ENCODE measurements at places on chromosomes 7 and 10.

GRCh38 chr7:51024867-51025266 is 242.2 kb upstream of the GRB10 start:
- DNase-seq: no peak

DNA sequence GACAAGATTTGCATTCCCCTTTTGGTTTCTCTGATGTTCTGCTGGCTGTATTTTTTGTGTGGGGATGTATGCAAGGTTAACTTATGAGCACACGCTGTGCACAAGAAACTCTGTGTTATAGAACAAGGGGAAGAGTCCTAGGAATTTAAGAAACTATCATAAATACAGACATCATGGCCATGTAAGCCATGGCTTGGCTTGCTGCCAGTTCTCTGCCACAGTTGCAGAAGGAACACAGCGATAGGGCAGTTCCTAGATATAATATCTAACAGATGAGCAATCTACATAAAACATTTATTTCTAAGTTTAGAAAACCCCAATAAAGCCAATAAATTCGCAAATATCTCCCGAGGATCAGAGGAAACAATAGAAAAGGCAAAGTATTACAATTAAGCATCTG is 153.3 kb downstream of the LRRTM3 start:
- no peak for DNase-seq

- DNase-seq: peak; percentile 1
Observed at GRCh38 chr7:85021101-85021704, 165.7 kb downstream of the SEMA3D start.

- DNase-seq: no peak
Observed at GRCh38 chr7:5683280-5683670, 98.2 kb downstream of the RNF216 start.

- no peak for DNase-seq
Observed at GRCh38 chr10:113310347-113310746, 242.5 kb upstream of the HABP2 start.

GRCh38 chr10:88246675-88247074 is 336.4 kb downstream of the RNLS start:
- DNase-seq: no peak

DNA sequence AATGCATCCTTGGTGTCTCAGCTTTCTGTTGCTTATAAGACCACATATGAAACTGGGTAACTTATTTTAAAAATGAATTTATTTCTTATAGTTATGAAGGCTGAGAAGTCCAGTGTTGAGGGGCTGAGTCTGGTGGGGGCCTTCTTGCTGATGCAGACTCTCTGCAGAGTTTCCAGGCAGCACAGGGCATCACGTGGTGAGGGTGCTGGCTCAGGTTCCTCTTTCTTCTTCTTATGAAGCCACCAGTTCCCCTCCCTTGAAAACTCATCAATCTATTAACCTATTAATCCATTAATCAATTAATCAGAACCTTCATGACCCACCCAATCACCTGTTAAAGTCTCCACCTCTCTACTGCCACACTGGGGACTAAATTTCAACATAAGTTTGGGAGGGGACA is 595.6 kb upstream of the NRP1 start:
- DNase-seq: no peak

- no peak for DNase-seq
Observed at GRCh38 chr10:381805-382204, 246.6 kb downstream of the ZMYND11 start.

DNA sequence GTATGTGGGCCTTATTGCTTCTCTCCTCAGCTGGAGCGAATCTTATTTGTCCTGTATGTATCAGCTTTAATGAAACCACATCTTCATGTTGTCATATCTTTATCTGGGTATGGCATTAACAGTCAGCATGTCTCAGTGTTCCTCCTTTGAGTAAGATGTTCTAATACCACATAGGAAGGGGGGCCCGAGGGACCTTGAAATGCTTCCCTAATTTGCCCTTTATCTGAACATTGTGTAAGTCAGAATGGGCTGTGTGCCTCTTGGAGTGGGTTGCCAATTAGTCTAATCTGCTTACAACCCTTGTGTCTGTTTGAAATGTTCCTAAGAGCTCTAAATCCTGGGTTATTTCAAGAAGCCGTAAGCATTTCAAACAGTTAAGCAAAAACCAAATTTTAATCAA is 623.8 kb downstream of the SUGCT start:
- DNase-seq: no peak

- DNase-seq: no peak
Observed at GRCh38 chr10:83037653-83038052, 1101.7 kb upstream of the GHITM start.

DNA sequence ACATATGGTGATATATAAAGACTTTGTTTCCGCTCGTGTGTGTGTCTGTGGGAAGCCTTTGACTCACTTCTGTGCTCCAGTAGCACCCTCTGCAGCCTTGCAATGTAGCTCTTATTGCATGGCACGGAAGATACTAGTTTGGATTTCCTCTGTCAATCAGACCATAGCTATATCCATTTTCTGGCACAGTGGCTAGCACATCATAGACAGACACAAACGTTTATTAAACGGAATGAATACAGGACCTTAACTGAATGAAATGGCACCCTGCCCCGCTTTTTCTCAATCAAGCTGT is 124.0 kb upstream of the PTPN20 start:
- peak; percentile 39 for DNase-seq

DNA sequence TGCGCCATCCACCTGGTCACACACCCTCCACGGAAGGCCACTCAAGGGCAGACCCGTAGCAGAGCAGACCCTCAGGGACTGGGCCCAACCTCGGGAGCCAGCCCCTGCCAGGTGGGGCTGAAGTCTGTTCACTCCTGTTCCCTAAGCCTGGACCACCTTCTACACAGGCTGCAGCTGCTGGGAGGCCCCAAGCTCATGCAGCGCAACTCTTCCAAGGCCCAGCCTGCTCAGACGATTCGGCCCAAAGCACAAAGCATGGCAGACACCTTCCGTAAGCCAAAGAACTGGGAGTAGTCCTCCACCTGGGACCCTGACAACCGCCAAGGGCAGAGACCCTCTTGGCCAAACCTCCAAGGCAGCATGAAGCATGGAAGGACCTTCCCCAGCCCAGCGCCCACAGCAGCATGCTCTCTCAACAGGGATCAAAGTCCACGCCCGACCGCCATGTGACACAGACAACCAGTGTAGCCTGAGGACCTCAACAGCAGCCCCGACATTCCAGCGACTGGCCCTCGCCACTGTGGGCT is 11.5 kb downstream of the SHH start:
- no peak for DNase-seq

- no peak for DNase-seq
Observed at GRCh38 chr7:38757931-38758330, 126.8 kb upstream of the AMPH start.

DNA sequence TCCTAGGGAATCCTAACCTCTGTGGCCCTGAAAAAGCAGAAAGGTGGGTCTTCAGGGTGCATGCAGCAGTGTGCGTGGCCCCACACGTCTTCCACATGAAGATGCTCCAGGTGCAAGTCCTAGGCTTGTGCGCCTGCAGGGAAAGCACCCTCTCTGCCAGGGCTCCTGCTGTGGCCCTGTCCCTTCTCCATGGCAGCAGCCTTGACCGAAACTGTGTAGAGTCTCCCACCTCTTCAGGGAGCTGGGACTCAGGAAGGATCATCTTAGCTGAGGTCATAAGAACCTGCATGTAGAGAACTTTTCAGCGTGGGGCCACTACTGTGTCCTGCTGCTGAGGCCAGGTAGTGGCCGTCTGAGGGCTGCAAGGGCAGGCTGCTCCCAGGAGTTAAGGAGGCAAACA is 6.3 kb upstream of the CSGALNACT2 start:
- no peak for DNase-seq

GRCh38 chr10:132945894-132946255 is 3.5 kb upstream of the CFAP46 start:
- DNase-seq: no peak

- no peak for DNase-seq
Observed at GRCh38 chr7:14888962-14889361, 13.6 kb downstream of the DGKB start.

- no peak for DNase-seq
Observed at GRCh38 chr7:149604521-149604920, 106.9 kb upstream of the ZNF746 start.

- DNase-seq: no peak
Observed at GRCh38 chr10:16481052-16481728, 40.5 kb downstream of the C1QL3 start.

DNA sequence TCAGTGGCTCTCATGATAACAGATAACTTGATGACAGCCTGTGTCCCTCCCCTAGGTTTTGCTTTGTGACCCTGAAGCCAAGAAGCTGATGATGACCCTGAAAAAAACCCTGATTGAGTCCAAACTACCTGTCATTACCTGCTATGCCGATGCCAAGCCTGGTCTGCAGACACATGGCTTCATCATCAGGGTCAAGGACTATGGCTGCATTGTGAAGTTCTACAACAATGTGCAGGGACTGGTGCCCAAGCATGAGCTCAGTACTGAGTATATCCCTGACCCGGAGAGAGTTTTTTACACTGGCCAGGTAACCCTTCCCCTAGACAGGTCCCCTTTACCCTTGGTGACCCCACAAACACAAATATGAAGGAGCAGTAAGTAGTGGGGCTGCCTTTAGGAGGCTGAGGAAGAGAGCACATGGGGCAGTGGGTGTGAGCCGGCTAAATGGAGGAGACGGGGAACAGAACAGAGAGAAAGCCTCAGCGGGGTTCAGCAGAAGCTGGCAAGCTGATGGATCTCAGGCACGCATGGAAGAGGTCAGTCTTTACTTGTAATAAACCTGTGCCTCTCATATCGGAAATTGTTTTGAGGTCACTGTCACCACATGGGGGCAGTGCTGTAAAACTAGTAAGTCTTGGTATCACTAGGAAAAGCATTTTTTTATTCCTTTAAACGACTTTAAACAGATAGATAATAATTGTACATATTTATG is 20.2 kb downstream of the PDCD11 start:
- peak; percentile 31 for DNase-seq

DNA sequence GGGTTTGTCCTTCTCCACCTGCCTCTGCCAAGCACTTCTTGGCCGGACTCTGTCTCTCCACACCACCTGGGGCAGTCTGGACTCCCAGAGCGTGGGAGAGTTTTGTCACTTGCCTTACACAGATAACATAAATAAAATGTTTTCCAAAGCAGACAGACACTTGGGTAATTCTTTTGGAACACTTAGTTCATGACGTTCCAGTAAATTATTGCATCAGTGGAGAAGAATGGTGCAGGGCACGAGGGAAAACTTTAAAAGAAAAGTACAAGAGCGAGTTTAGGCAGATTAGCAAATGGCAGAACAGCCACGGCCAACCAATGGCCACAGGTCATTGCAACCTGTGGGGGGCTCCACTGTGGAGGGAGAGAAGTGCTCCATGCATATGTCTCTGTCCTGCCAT is 170.6 kb upstream of the GRB10 start:
- DNase-seq: no peak

GRCh38 chr10:125123476-125124114 is 36.8 kb downstream of the CTBP2 start:
- peak; percentile 34 for DNase-seq

GRCh38 chr10:97573021-97573420 is 442 bp downstream of the ANKRD2 start:
- no peak for DNase-seq

GRCh38 chr10:33187427-33187999 is 147.0 kb downstream of the NRP1 start:
- DNase-seq: no peak

DNA sequence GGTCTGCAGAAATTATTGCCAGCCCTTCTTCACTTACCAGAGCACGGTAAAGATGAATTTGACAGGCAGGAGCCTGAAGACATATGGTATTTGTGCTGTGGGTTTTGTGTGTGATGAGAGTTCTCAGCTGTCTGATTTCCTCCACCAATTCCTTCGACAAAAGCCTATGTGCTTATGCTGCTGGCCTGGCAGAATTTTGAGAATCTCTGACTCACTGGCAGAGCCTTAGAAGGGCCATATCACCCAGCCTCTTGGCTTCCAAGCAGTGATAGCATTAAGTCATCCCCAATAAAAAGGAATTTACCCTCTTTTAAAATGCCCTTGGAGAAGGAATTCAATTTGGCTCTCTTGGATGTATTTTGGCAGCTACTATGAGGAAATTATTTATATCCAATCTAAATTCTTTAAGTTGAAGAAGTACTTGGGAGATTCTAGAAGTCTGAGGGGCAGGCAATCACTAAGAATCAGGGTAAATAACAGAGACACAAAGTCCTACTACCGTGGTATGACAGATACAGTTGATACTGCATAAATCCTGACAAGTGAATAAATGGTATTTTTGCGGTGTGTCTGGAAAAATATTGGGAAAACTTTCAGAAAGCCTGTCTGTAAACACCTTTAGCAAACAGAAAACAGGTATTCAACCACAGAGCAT is 68.6 kb upstream of the EFCAB10 start:
- no peak for DNase-seq

- no peak for DNase-seq
Observed at GRCh38 chr7:108280136-108280535, 150.0 kb upstream of the LAMB4 start.

- DNase-seq: no peak
Observed at GRCh38 chr7:22561895-22562593, 62.1 kb upstream of the STEAP1B start.

DNA sequence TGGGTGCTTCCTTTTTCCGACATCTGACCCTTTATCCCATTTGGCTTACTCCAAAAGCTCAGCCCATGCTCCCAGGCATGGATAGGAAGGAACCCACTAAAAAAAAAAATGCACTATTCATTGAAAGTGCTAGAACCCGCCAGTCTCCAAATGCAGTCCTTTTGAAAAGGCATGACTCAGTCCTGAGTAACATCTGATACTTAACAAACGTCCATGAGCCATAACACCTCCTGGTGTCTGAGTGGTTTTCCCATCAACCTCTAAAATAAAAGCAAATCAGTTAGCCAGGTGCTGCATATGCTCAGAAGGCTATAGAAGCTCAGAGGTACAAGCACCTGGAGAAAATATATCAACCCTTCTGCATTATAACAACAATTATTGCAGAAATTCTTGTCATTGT is 45.0 kb upstream of the CACUL1 start:
- DNase-seq: no peak

- DNase-seq: no peak
Observed at GRCh38 chr10:99983280-99983988, 26.3 kb downstream of the DNMBP start.

- no peak for DNase-seq
Observed at GRCh38 chr7:25084821-25085220, 40.2 kb downstream of the CYCS start.

DNA sequence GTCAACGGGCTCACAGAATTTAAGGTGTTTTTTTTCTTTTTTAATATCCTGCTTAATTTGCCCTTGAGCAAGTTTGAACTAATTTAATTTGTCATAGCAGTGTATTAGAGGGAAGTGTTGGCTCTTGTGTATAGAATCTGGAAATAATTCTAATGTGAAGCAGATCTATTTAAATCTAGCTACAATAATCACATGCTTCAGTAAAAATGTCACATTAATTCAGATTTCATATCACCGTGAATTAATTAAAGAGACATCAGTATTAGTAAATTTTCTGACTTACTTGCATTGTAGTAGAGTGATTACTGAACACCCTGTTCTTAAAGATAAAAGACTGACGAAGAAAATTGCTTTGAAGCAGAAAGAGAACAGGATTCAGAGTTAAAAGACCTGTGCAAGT is 124.7 kb downstream of the DGKB start:
- DNase-seq: no peak

- DNase-seq: no peak
Observed at GRCh38 chr10:131997366-131998049, 15.8 kb upstream of the BNIP3 start.

- no peak for DNase-seq
Observed at GRCh38 chr10:29541422-29542210, 93.2 kb downstream of the SVIL start.

GRCh38 chr7:1246160-1246870 is 13.6 kb downstream of the UNCX start:
- DNase-seq: no peak

All from hippocampal formation (tissue), 2 donors.